ENCODE measurements at places on chromosomes 3 and 15.

DNA sequence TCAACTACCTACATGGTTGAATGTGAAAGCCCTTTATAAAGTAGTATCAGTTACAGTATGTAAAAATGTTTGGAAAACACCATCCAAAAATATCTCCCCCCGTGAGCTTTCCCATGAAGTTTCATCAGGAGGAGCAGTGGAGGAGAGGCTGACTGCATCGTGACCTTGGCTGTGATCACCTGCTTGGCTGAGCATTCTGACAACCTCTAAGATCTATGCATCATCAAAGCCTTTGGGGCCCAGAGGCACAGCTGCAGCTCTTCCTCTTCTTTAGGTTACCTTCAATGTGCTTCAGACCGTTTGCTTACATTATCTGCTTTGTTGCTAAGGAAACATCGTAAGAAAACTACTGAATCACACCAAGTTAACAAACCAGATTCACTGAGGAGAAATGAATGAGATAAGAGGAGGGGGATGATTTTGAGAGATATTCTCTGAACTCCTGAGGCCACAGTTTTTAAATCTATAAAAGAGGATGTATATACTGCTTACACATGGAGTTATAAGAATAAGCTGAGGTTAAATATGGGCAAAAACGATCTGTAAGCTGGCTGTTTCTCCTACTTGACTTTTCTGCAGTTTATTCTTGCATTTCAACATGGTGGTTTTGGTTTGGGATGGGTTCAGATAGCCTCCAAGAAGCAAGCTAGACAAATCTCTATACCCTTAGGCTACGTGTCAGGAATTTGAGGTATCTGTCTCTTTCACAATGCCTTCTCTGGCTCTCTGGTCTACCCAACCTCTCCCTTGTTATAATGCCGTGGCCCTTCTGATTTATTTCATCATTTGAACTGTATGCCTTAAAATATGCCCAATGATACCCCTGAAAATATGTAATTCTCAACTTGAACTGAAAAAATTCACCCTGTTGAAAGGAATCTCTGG is 4.0 kb downstream of the GCSAM start:
- DNase-seq: no peak

DNA sequence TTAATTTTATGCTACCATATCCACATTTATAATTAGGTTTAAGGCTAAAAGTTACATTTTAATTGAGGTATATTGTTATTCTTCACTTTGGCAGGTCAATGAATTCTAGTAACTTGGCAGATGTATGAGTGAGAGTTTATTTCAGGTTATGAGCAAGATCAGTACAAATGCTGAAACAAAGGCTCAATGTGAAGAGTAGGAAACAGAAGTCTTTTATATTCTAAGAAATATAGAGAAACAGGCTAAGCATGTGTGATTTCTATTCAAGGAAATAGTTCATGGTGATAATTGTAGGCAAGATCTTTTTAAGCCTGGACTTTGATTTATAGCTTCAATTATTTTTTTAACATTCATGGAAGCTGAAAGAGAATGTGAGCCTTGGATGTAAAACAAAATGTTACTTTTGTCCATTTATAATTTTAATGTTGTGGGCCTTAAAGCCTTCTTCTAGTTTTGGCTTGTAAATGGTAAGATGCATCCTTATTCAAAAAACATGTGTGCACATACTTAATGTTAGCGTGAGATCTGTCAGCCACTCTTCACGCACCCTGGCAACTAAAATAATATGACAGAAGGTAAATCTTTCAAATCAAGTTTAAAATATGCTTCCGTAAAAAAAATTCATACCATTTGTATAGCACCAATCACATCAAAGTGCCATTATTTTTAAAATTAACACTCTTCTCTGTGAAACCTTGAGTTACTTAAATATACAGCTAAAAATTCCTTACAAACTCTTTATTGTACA is 22.8 kb upstream of the OSTN start:
- no peak for DNase-seq

- no peak for DNase-seq
Measured at GRCh38 chr3:30640851-30641250, 34.5 kb downstream of the TGFBR2 start.

GRCh38 chr3:10351013-10351735 is 30.3 kb upstream of the SEC13 start:
- DNase-seq: no peak

DNA sequence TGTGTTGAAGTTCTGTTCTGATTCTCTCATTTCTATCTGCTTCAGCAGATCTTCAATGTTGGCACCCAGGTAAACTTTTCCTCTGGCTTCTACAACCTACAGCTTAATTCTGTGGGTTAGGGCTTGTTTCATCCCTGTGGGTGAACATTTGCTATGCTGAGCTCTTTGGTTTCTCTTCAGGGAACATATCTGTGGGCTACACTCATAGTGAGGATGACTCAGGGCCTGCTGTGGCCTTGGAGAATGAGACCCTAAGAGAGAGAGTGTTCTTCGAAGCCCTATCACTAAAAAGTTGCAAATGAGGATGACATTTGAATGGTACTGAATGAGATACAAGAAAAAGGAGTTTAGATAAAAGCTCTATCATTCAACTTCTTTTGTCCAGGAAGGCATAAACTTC is 346.2 kb upstream of the CBLB start:
- DNase-seq: peak; percentile 65

GRCh38 chr3:12809001-12809400 is 12.5 kb downstream of the CAND2 start:
- no peak for DNase-seq

- DNase-seq: no peak
Measured at GRCh38 chr3:56123487-56123886, 344.8 kb downstream of the ERC2 start.

DNA sequence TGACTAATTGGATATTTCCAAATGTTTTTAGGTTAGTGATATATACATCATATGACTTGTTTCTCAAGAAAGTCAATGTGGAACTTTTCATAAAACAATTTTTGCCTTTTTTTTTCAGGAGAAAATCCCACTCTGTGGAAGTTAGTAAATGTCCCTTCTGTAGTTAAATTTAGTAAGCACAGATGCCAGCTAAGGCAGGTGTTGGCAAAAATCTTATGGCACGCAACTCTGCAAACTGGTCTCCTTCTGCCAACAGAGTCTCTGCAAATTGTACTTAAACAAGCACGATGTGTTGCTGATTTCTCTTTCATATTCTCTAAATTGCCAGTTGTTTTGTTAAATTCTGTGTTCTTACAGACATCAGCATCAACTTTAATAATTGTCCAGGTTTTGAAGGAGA is 233.8 kb downstream of the IL5RA start:
- DNase-seq: no peak

DNA sequence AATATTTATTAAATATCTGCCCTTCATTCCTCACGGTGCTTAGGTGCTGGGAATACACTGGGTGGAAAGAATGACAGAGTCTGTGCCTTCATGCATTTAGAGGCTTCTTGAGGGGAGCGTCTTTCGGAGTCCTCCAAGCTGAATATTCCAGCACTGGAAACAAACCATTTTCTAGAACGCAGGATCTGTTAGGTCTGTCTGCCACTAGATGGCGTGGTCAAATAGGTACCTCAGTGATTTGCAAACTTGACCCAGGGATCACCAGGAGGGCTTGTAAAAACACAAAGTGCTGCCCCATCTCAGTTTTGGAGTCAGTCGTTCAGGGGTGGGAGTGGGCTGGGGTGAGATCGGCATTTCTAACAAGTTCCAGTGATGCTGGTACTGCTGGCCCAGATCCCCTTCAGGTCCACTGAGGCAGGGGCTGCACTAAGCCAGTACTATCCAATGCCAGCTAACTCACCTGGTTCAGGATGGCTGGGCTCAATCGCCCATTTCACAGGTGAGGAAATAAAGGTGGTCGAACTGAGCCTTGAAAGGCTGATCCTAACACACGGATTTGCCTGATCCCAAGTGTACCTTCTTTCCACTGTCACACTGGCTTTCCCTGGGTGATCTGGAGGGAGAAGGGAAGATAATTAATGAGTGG is 14.8 kb downstream of the ARNT2 start:
- DNase-seq: no peak

- DNase-seq: no peak
Measured at GRCh38 chr3:152323834-152324233, 55.1 kb downstream of the MBNL1 start.

- no peak for DNase-seq
Measured at GRCh38 chr3:194861375-194861774, 175.7 kb downstream of the FAM43A start.

- DNase-seq: no peak
Measured at GRCh38 chr3:7800006-7800780, 701.4 kb upstream of the LMCD1 start.

DNA sequence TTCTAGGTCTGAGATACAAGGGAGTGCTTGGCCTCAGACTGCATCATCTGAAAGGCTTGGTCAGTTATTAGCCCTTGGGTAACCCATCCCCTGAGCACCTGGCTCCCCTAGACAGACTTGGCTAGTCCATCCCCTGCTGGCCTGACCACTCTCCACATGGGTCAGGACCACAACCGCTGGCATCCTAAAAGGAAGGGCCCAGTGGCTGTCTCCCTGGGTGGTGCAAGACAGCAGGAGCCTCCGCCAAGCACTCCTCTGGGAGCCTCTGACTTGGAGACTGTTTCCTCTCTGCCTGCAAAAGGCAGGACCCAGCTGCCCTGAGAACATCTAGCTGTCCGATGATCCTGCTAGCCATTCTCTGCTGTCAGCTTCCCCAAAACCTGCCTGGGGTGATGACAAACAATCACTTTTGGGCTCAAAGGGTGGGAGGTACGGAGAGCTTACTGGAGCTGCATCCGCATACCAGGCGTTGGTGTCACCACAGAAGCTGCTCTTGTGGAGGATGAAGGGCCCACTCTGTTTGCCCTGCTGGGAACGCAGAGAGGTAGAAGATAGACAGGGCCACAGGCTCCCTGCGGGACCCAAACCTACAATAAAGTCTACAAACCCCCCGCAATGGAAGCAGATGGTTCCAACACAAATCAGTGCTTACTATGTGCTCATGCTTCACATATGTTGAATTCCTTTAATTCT is 108.0 kb upstream of the PRR20G start:
- DNase-seq: no peak

DNA sequence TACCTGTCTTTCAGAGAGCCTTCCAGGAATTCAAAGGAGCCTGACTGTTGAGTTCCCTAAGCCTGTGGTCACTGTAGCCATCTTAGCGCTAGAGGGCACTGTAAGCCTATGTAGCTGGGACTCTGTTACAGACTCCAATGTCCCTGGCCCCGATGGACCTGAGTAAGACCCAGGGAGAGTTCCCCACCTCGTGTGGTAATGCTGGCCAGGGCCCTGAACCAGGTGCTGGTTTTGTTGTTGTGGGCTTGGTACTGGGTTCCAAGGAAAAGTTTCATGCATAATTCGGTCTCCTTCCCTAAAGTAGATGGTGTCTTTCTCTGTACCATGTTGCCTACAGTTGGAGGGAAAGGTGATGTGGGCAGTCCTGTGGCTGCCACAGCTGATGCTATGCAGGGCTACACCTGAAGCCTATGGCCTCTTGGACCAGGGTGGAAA is 32.4 kb downstream of the CDAN1 start:
- peak; percentile 21 for DNase-seq

DNA sequence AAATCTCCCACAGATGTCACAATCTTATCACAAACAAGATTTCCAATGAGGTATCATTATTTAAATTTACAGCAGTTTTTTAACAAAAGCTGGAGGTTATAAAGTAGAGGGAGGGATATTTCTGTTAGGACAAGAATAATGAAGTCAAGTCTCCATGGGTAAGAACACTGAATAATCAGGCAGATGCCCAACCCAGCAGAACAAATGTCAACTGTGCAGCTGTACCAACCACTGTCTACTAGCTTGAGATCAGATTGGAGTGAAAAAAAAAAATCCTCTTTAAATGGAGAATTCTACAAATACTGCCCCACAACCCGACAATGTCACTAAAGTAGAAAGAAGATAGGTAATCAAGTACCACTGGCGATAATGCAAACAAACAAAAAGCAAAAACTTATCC is 30.3 kb downstream of the DHX36 start:
- DNase-seq: no peak

DNA sequence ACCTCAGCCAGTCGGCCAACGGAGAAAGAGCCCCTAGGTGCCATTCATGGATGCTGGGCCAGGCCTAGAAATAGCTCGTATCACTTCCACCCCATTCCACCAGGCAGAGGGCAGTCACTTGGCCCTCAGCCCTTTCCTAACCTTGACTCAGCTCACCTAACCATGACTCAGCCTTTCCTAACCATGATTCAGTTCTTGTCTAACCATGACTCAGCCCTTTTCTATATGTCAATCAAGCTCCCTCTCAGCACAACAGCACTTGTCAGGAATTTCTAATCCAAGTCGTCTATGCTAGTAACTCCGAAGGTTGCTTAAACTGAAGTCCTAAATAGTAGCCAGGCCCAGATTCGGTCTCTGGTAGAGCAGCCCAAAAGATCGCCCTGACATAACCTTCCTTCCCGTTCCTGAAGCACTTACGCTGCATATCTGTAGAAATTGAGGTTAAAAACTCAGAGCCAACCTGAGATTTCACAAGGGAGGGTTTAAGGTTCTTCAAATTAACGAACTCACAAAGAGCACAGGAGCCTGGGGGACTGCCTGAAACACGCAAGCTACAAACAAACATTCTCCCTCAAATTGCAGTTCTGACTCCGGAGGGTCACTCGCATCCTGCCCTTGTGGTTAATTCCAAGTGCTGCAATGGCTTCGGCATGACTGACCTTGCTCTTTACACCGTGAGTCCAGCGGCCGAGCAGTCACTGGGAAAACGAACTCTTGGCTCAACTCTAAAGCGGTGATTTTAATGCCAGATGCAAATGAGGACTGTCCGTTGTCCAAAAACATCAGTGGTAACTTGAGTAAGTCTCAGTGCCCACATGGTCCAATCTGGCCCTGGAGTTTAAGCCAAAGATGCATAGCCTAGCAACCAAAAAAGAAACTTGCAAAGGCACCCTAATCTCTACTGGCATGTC is 99.9 kb downstream of the ADAMTS17 start:
- DNase-seq: no peak

GRCh38 chr3:175342196-175342595 is 483.1 kb downstream of the NAALADL2 start:
- DNase-seq: no peak

- no peak for DNase-seq
Measured at GRCh38 chr3:52784931-52785590, 7.7 kb downstream of the ITIH1 start.

DNA sequence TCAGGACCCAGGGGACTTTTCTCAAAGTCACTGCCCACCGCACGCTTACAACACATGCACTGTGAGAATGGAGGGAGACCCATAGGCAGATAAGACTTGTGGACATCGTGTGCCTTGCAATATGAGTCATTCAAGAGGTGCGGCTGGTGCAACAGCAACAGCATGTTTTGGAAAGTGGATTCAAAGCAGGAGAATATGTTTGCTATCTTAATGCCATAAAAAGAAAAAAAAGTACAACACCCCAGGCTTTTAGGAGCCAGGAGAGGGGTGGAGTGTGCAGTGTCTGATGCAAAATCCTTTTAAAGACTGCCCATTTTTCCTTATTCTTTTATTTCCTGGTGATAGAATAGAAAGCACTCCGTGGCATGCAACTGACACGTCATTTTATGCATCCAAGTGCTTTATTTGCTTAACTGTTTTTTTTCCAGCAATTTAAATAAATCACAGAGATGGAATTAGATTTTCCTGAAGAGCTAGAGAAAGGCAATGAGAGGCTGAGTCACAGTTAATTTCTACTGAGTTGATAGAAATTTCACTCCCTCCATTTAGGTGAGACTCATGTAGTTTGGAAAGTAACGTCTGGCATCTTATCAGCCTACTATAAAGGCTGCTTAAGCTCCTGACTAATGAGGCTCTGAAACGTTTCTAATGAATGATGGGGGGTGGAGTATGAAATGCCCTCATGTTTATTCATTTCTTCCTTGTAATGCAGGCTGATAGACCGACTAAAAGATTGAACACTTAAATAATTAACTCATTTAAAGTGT is 96.4 kb downstream of the NSUN3 start:
- no peak for DNase-seq

All from stimulated activated CD8-positive, alpha-beta memory T cell treated with anti-CD3 and anti-CD28 coated beads, Interleukin-7, amount 100 ng/mL, for 48 hours (primary cell).